NCI-H526 treated with DMSO at 0.1 percent for 48 hours (cell line): ENCODE measurements at places on chromosomes 3 and 15.

GRCh38 chr3:192055946-192056345, 595.0 kb downstream of the PYDC2 start:
- DNase-seq, result no peak

DNA sequence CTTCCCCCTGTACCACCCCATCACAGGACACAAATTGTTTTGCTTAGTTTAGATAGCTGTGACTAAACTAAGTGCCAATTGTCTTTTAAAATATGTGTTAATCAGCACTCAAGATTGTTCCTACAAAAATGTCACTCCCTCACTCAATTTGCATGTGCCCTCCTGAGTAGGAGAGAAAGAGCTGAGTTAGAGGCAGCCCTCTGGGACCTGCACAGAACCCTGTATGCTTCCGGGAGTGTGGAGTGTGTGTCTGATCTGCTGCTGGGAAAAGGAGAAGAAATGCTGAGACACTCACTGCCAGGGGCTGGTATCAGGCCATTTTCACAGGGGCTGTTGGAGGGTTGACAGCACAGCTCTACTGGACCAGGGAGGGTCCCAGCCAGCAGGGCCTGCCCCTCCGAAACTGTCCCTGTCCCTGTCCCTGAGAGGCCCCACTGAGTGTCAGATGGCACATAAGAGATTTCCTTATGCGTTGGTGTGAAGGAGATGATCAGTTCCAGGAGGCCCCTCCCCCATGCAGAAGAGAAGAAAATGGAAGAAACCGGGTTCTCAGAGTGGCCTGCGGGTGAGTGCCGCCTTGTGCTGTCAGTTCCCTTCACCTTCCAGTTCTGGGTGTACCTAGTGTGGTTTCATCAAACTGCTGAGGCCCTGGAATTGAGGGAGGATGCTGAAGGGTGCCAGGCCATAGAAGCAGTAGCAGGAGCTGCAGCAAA, 3.9 kb upstream of the B3GNT5 start:
- DNase-seq, result no peak

- no peak for DNase-seq
These were observed 73.0 kb downstream of the ATP10A start for GRCh38 chr15:25790000-25790660.

- no peak for DNase-seq
These were observed 172.4 kb downstream of the CHST2 start for GRCh38 chr3:143291836-143292447.

GRCh38 chr3:15713364-15713763, 84.4 kb downstream of the ANKRD28 start:
- no peak for DNase-seq

- DNase-seq, result no peak
These were observed 66.9 kb downstream of the CMTM8 start for GRCh38 chr3:32305361-32305876.

DNA sequence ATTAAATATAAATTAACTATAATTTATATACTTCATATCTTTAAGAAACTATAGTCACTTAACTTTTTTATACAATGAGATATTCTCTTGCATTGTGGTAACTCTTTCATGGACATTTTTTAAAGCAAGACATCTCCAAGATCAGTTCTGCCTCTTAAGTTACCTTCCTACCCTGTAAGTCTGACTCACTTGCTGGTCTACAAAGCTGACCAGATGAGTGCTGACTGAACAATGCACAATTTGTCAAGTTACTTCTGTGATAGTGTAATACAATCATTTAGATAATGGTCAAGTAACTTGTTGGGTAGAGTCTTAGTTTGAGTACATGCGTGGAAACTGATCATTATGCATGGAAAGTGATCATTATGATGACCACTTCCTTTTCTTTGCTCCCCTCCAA, 145.9 kb downstream of the MEIS2 start:
- no peak for DNase-seq

GRCh38 chr3:134150476-134150875, 100.2 kb downstream of the RYK start:
- DNase-seq, result no peak

DNA sequence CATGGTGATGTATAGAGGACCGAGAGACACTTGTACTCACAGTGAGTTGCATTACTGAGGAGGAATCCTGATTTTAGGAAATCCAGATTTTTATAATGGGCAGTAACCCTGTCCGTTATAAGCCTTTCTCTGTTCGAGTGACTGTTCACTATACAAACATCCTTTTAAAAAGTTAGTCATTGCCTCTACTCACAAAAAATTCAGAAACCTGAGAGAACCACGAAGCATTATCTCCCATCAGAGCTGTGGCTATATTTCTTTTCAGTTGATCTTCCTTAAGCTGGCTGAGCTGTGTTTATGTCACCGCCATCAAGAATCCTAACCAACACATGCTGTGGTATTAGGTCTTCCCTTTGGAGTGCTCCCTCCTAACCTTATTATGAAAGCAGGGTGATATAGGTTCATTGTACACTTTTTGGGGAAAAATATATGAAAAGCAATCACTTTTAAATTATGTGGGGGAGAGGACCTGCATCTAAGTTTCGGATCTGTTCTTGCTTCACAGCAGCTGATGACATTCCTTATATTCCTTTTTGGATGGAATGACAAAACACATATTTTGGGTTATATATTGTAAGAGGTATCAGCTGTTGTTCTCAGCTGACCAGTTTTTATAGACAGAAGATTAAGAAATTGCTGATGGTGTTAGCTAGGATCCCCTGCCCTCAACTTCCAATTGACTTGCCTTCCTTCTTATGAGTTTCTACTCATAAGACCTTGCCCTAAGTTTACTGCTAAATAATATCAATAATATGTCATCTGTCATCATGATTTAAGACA, 465.9 kb upstream of the RASGRP1 start:
- DNase-seq, result no peak

DNA sequence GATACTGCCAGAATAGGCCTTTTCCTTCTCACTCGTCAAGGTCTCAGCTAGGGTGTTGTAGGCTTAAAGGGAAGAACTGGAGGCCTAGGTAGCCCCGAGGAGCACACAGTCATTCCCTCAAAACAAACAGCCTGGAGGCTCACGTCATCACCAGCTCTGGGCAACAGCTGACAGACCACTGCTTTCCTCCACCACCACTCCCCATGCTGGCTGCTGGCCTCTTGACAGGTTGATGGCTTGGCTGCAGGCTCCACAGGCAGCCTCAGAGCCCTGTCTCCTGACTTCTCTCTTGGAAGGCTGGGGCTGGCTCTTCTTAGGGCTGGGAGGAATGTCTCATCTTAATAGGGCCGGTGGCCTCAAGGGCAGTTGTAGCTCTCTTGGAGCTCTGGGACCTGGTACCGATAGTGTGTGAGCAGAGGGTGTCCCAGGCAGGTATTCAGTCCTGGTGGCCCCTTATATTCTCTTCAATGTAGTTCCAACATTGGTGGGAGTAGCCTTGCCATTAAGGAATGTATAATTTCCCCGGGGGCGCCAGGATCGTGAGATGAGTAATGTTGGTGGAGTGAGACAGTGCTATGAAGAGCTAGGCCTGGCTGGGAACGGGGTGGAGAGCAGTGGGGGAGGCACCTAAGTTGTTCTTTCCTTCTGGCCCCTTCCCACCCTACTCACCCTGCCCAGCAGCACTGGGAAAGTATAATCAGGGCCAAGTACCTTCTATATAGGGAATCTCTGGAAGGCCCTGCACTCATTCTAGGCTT, 6.1 kb upstream of the AP2M1 start:
- no peak for DNase-seq

DNA sequence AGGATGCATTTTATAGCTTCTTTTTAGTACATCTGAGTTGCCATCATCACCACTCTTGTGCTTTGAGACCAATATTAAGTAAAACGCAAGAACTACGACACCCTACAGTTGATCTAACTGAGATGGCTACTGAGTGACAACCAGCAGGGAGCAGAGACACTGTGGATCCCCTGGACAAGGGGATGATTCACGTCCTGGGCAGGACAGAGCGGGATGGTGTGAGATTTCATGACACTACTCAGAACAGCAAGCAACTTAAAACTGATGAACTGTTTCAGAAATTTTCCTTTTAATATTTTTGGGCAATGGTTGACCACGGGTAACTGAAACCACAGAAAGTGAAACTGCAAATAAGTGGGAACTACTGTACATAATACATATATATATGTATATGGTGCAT, 299.2 kb downstream of the ADAMTS17 start:
- DNase-seq, result no peak
